Hematopoietic multipotent progenitor cell treated with erythropoietin and hydrocortisone succinate and interleukin-3 and kit ligand, for 6 days (in vitro differentiated cells): ENCODE measurements at places on chromosomes 16 and 17.
A peak's percentile ranks its signal among the peaks of the same experiment; 100 is the strongest.

DNA sequence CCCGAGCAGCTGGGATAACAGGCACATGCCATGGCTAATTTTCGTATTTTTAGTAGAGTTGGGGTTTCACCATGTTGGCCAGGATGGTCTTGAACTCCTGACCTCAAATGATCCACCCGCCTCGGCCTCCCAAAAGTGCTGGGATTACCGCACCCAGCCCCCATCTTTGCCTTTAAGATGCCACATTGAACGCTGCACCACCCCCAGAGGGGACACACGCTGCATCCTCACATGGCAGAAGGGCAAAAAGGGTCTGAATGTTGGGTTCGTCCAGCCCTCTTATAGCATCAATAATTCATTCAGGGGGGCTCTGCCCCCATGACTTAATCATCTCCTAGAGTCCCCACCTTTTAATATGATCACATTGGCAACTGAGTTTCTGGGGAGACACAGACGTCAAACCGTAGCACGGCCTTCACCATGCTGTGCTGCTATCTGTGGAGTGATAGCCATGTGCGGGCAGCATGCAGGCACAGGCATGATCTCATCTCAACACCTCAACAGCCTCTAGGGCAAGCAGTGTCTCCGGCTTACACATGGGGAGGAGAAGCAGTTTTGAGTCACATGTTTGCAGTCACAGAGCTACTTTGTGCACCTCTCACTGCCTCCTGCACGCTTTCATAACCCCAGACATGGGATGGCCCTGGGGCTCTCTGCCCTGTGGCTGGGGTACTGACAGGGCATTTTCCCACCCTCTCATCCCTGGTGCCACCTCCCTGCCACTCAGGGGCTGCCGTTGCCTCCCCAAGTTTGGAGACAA lies 30.0 kb downstream of the IL21R start:
- peak; percentile 35 for DNase-seq

GRCh38 chr16:78796221-78796866 lies 696.9 kb downstream of the WWOX start:
- DNase-seq = peak; percentile 79

- no peak for DNase-seq
Measured at GRCh38 chr16:73142053-73142854, 94.3 kb upstream of the ZFHX3 start.

DNA sequence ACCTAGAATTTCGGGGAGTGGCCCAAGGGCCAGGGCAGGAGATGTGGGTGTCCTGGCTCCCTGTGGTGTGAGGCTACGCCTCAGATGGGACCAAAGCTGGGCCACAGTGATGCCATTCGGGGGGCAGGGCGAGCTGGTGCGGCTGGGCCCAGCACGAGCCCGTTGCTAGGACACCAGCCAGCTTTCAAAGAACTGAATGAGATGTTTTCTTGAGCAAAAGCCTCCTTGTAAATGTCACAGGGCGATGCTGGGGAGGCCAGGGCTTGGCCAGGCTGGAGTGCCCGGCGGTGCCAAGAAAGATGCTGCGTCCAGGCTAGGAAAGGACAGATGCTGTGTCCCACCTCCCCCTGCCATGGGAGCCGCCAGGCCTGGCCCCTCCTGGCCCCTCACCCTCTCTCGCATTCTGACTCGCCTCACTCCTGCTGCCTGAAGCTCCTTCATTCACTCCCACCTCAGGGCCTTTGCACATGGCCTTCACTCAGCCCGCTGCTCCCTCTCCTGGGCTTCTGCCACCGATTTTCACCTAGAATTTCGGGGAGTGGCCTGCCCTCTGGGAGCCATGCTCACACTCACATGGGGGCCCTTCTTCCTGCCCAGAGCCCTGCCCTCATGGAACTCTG lies 39.1 kb downstream of the CPNE2 start:
- DNase-seq = no peak

DNA sequence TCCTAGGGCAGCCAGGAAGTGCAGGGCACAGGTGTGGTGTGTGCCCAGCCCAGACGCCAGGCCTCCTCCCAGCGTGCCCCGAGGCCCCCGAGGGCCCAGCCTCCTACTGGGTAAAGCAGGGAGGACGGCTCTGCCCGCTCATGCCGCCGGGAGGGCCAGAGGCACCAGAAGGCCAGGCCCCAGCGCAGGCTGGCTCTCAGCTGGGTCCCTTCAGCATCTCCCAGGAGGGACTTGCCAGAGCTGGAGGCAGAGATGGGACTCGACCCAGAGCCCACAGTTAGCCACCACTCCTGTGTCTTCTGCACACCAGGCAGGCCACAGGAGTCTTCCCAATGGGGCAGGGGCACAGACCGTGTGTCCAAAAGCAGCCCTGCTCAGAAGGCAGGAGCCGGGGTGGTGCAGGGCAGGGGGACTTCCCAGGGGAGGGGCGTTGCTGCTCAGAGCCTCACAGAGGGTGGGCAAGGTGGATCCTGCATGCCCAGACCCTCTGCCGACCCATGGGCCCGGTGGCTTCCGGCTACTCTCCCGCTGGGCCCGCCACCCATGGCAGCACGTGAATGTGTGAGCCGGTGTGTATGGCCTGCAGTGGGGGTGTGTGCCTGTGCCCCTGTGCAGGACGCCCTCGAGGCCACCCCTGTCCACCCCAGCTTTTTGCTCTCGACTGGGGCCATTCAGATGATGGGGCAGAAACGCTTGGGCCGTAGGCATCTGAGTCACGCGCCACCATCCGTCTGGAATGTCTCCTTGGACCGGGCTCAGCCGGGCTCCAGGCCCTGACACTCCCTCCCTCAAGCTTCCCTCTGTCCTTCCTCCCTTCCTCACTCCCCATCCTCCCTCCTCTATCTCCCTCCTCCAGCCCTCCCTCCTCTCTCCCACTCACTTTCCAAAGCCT lies 5.7 kb upstream of the ZNF469 start:
- no peak for DNase-seq

- peak; percentile 15 for DNase-seq
Measured at GRCh38 chr16:47493381-47494337, 32.5 kb downstream of the PHKB start.

GRCh38 chr16:84554627-84555328 lies 50.3 kb upstream of the MEAK7 start:
- no peak for DNase-seq

DNA sequence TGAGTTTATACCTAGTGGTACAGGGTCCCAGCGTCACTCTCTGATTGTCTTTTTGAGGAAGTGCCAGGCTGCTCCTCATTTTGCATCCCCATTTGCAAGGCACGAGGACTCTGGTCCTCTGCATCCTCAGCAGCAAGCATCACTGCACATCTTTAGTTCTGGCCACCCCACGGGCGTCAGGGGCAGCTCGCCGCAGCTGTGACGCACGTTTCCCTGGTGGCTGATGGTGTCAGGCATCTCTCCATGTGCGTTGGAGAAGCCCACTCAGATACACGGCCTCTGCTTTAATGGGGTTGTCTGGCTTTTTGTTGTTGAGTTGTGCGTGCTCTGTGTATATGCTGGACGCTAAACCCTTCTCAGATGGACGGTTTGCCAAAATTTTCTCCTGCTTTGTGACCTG lies 45.2 kb upstream of the ZNF469 start:
- DNase-seq = no peak

GRCh38 chr17:35141681-35142466 lies at the start of gene NLE1:
Gene NLE1, minus strand, starts transcription at chr17:35142303. Its CDS starts 28 bp downstream, at chr17:35142275.
- peak; percentile 88 for DNase-seq

- DNase-seq = no peak
Measured at GRCh38 chr17:750431-751037, 1.5 kb downstream of the GEMIN4 start.

DNA sequence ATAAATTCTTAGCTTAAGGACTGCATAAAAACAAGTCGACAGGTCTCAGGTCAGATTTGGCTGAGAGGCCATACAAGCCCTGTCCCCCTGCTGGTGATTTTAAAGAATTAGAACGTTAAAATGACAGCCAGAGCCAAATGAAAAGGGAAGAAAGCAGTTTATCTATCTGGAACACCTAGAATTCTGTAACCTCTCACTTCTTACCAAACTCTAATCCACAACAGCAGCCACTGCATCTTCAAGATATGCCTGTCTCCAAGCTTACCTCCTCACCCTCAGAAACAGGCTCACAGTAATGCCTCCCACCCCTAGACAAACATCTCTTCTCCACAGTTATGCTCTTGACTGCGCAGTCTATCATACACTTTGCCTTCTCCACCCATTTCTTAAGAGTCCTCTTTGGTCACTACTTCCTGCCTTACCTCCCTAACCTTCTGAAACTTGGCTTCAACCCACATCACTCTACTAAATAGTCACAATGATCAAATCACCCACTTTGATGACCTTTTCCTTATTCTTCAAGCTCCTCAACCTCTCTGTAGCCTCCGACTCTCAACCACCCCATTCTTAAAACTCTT lies 14.2 kb downstream of the ANKFY1 start:
- DNase-seq = peak; percentile 97

DNA sequence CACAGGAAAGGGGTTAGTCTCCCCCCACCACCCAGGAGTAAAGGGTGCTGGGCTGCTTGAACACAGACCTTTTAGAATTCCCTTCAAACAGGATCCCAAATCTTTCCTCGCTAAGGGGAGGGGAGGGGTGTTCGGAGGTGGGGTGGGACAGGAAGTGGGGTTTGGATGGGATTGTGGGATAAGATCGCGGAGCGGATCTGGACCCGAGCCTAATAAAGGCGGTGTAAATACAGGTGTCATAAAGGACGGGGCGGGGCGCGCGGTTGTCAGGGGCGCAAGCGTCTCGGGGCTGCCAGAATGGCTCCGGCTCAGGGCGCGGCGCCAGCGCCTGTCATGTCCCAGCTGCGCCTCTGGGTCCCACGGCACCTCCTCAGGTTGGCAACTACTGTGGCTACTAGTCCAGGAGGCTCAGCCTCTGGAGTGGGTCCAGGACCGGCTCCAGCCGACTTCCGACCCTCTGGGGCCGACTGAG lies 59.8 kb upstream of the FBXO47 start:
- DNase-seq = peak; percentile 70

DNA sequence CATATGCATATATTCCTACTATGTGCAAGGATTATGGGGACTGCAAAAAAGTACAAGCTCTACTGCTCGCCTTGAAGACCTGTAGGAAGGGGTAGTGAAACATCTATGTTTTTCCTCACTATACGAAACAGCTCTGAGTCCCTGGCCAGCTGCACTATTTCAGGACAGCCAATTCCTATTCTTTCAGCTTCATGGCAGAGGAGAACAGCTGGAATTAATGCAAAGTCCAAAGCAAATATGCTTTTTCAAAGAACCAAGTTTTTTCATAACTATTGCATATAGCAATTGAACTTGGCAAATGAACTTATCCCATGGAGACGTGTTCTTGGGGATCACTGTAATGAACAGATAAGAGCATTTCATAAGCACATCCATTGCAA lies 122.3 kb downstream of the SPACA3 start:
- no peak for DNase-seq

DNA sequence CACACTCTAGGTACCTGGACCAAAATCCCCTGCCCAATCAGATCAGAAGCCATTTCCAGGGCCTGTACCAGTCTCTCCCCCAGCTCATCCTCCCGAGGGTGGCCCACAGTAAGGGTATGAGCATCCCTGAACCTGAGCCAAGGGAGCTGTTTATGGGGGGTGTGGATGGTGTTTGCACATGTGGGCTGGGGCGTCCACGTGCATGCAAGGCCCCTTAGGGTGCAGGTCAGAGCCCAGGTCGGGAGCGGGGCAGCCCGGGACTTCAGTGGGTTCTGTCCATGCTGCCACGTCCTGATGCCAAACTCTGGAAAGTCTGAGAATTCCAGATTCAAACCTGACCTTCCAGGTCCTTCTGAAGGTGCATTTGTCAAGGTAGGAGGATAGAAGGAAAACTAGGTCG lies 9.8 kb downstream of the MILR1 start:
- DNase-seq = no peak

GRCh38 chr17:82465023-82465603 lies 6.6 kb downstream of the NARF start:
- peak; percentile 55 for DNase-seq

DNA sequence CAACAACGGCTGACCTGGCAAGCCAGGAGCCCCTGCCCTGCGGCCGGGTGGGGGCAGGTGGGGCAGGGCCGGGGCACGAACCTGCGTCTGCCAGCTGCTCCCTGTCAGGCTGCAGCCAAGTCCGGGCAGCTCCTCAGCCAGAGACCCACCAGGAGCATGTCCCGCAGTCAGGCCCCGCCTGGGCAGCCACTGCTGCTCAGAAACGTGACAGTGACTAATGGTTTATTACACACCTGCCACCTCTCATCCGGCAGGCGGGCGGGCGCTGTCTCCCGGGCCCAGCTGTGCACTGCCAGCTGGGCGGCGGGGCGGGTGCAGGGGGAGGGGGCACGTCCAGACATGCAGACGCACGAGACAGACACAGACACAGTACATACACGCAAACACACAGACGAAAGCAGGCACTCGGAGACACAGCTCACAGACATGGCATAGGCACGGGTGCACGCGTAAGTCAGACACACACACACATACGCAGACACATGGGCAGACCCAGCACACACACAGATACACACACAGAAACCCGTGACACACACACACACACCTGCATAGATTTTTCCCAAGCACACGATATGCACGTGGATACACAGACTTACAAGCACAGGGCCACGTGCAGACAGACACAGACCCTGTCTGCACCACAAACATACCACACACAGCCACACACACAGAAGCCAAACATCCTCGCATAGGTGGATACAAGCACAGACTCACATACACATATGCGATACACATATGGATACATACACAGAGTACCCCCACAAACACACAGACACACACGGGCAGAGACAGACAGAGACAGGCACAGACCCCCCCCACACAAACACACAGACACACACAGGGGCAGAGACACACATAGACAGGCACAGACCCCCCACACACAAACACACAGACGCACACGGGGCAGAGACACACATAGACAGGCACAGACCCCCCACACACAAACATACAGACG lies 248.3 kb upstream of the CIBAR2 start:
- no peak for DNase-seq

DNA sequence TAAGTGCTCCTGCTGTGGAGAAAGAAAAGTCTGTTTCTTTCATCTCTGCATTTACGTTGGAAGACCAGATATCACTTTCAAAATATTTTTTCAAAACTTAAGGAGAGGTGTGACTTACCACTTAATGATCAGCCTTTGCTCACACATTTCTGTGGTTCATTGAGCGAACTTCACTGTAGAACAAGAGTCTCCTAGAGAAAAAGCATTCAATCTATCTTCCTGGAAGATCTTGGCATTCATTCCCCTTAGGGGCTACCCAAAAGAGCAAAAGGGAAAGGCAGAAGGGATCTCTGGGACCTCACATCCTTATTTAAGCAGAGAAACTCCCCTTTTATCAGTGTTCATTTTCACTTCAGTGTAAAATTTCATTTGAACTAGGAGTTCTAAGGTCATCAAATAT lies 61.2 kb downstream of the HS3ST3A1 start:
- no peak for DNase-seq

DNA sequence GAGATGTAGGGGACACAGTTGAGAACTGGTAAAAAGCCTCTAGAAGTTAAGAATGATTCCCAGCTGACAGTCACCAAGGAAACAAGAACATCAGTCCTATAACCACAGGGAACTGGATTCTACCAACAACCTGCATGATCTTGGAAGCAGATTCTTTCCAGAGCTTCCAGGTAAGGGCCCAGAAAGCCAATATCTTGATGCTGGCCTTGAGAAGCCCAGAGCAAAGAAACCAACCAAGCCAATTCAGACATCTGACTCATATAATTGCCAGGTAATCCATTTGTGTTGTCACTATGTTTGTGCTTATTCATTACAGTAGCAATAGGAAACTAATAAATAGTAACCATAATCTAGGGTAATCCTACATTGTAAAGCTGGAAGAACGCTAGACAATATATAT lies 81.6 kb downstream of the CACNG1 start:
- no peak for DNase-seq

- no peak for DNase-seq
Measured at GRCh38 chr16:59988591-59988990, 1254.5 kb upstream of the GOT2 start.

GRCh38 chr16:85132456-85133289 lies 20.4 kb upstream of the CIBAR2 start:
- no peak for DNase-seq
